ENCODE measurements at places on chromosomes 4 and X. TPM values are rescaled to one million over a fixed set of nuclear protein-coding genes. Genes with fewer than 3 reads are reported as not detected.

DNA sequence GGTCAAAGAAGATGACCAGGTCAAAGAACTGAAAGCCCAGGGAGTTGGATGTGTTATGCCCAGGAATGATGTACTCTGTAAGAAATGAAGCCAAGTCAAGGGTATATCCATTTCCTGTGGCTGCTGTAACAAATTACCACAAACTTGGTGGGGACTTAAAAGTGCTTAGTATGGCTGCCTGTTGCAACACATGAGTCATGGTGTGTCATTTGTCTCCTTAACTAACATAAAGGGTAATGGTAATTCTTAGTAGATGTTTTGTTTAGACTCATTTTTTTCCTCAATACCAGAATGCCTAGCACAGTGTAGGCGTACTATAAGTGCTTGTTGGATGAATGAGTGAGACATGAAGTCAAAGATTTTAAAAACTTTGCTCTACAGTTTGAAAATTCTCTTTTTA lies 45.7 kb downstream of the SYTL5 start:
- no peak overlapping the region for H3K27ac ChIP-seq
- no peaks in the 10 kb centered on the region for H3K27me3 ChIP-seq
- DNase-seq = no peak
- H3K4me1 ChIP-seq = no peaks in the 10 kb centered on the region
- no peaks in the 10 kb centered on the region for H3K36me3 ChIP-seq
- no peak overlapping the region for H3K4me3 ChIP-seq

- no peak overlapping the region for H3K4me3 ChIP-seq
- no peak overlapping the region for H3K27ac ChIP-seq
- no peaks in the 10 kb centered on the region for H3K36me3 ChIP-seq
- H3K27me3 ChIP-seq = no peaks in the 10 kb centered on the region
- no peaks in the 10 kb centered on the region for H3K4me1 ChIP-seq
Observed at GRCh38 chr4:169567916-169568315, 44.5 kb downstream of the NEK1 start.

GRCh38 chrX:151983186-151983585 lies 8.7 kb upstream of the GABRE start:
- no peak for DNase-seq
- H3K27ac ChIP-seq = no peak overlapping the region
- no peaks in the 10 kb centered on the region for H3K4me1 ChIP-seq
- H3K36me3 ChIP-seq = no peaks in the 10 kb centered on the region
- no peaks in the 10 kb centered on the region for H3K27me3 ChIP-seq
- H3K4me3 ChIP-seq = no peak overlapping the region

- no peak for DNase-seq
- no peak overlapping the region for H3K4me3 ChIP-seq
- no peak overlapping the region for H3K27ac ChIP-seq
- no peaks in the 10 kb centered on the region for H3K4me1 ChIP-seq
- no peaks in the 10 kb centered on the region for H3K36me3 ChIP-seq
Observed at GRCh38 chr4:41540687-41541086, 2.7 kb downstream of the LIMCH1 start.

GRCh38 chr4:185656467-185656931 lies 121.2 kb upstream of the PDLIM3 start:
- H3K27ac ChIP-seq = no peak overlapping the region
- no peaks in the 10 kb centered on the region for H3K27me3 ChIP-seq
- H3K36me3 ChIP-seq = no peaks in the 10 kb centered on the region

GRCh38 chr4:151206241-151207005 lies 70.5 kb upstream of the PRSS48 start:
- no peak overlapping the region for H3K4me3 ChIP-seq
- H3K27me3 ChIP-seq = no peaks in the 10 kb centered on the region
- DNase-seq = no peak
- H3K36me3 ChIP-seq = no peaks in the 10 kb centered on the region
- H3K4me1 ChIP-seq = no peaks in the 10 kb centered on the region
- H3K27ac ChIP-seq = no peak overlapping the region

GRCh38 chrX:18666614-18667013 lies 5.3 kb downstream of the RS1 start:
- H3K36me3 ChIP-seq = no peaks in the 10 kb centered on the region
- H3K4me3 ChIP-seq = no peak overlapping the region
- no peaks in the 10 kb centered on the region for H3K4me1 ChIP-seq
- H3K27me3 ChIP-seq = no peaks in the 10 kb centered on the region
- DNase-seq = no peak

- H3K36me3 ChIP-seq = no peaks in the 10 kb centered on the region
- H3K4me1 ChIP-seq = peaks cover 13% of the 10 kb centered on the region
- no peaks in the 10 kb centered on the region for H3K27me3 ChIP-seq
- no peak overlapping the region for H3K4me3 ChIP-seq
- DNase-seq = no peak
- H3K27ac ChIP-seq = no peak overlapping the region
Observed at GRCh38 chr4:38149472-38149996, 189.3 kb downstream of the PTTG2 start.

DNA sequence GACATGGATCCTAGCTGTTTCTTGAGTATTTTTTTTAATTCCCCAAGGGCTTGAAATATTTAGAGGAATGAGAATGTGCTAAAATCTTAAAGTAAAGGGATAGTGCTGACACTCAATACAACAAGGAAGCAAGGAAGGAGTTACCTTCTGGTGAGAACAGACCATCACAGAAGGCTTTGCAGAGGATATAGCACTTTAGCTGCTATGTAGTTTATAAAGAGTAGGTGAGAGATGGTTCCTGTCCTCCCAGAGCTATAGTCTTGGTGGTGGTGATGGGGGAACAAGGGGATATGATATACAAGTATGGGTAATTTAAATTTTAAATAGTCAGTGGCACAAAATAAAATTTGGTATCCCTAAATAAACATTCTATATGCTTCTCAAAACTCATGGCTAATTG lies 47.6 kb downstream of the MTHFD2L start:
- H3K4me1 ChIP-seq = no peaks in the 10 kb centered on the region
- no peak overlapping the region for H3K27ac ChIP-seq
- H3K36me3 ChIP-seq = no peaks in the 10 kb centered on the region
- DNase-seq = no peak
- no peak overlapping the region for H3K4me3 ChIP-seq
- no peaks in the 10 kb centered on the region for H3K27me3 ChIP-seq

- no peaks in the 10 kb centered on the region for H3K27me3 ChIP-seq
- H3K4me1 ChIP-seq = no peaks in the 10 kb centered on the region
- H3K36me3 ChIP-seq = no peaks in the 10 kb centered on the region
- no peak overlapping the region for H3K4me3 ChIP-seq
- no peak overlapping the region for H3K27ac ChIP-seq
Observed at GRCh38 chr4:28151314-28151713, 1290.7 kb downstream of the STIM2 start.

- H3K27me3 ChIP-seq = no peaks in the 10 kb centered on the region
- H3K36me3 ChIP-seq = no peaks in the 10 kb centered on the region
- no peak overlapping the region for H3K4me3 ChIP-seq
Observed at GRCh38 chrX:40392599-40392998, 188.2 kb upstream of the ATP6AP2 start.

DNA sequence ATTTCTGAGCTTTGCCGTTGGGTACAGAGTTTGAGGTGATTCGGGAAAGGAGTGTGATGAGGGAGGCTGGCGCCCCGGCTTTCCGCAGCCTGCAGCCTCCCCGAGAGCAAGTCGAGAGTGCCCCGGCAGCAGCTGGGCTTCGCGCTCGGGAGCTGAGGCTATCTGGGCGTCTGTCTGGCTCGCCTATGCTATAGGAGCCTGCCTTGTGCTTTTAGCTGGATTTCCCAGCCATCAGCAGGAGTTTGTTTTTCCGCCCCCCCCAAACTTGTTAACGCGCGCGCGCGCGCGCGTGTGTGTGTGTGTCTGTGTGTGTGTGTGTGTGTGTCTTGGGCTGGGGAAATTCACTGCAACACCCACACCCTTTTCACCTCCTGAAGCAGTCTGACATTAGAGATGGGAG lies 765 bp upstream of the DGKK start:
- H3K4me1 ChIP-seq = no peaks in the 10 kb centered on the region
- no peak overlapping the region for H3K27ac ChIP-seq
- DNase-seq = no peak

DNA sequence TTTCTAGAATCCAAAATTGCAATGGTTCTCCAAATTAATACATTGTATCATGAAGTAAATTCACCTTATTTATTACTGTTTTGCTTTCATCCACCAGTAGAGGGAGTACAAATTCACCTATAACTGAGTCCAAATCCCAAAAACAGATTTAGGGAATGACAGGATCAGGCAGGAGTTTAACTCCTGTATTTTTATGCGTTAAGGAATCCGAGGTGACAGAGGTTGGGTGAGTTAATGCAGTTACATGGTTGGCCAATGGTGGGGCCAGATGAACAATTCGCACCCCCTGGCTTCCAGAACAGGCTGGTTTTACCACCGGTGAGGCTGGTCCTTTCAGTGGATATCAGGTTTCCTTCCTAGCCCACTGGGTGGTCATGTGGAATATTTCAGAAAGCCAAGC lies 82.4 kb downstream of the MTNR1A start:
- H3K27ac ChIP-seq = no peak overlapping the region
- no peaks in the 10 kb centered on the region for H3K4me1 ChIP-seq
- no peak overlapping the region for H3K4me3 ChIP-seq
- no peaks in the 10 kb centered on the region for H3K27me3 ChIP-seq
- H3K36me3 ChIP-seq = no peaks in the 10 kb centered on the region

- no peaks in the 10 kb centered on the region for H3K36me3 ChIP-seq
- DNase-seq = no peak
- no peak overlapping the region for H3K4me3 ChIP-seq
- H3K4me1 ChIP-seq = peaks cover 8% of the 10 kb centered on the region
- H3K27me3 ChIP-seq = no peaks in the 10 kb centered on the region
Observed at GRCh38 chr4:54067166-54067565, 2.8 kb upstream of the CHIC2 start.

DNA sequence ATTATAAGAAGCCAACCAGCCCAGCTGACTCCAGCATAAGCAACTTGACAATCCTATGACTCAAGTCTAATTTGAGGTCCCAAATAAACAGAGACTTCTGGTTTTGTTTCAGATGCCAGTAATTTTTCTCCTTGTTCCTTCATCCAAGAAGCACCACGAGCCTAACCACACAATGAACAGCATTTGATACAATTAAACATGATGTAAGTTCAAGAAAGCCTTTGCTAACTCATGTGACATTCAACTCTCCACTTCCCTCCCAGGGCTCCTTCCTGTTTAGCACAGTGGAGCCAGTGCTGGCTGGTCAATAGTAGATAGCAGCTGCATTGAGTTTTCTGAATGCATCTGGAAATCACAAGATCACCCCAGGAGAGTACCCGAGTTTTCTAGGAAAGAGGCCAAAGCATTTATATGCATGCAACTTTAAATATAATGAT lies 206.3 kb downstream of the ARHGAP24 start:
- H3K27me3 ChIP-seq = no peaks in the 10 kb centered on the region
- H3K27ac ChIP-seq = no peak overlapping the region
- no peak overlapping the region for H3K4me3 ChIP-seq
- H3K4me1 ChIP-seq = no peaks in the 10 kb centered on the region

GRCh38 chr4:119261986-119262385 lies 49.5 kb downstream of the USP53 start:
- H3K4me1 ChIP-seq = no peaks in the 10 kb centered on the region
- no peak overlapping the region for H3K27ac ChIP-seq
- H3K36me3 ChIP-seq = peaks cover under 1% of the 10 kb centered on the region
- no peak for DNase-seq
- H3K27me3 ChIP-seq = no peaks in the 10 kb centered on the region

GRCh38 chr4:18435781-18436180 lies 414.2 kb upstream of the LCORL start:
- no peaks in the 10 kb centered on the region for H3K4me1 ChIP-seq
- no peak overlapping the region for H3K27ac ChIP-seq
- no peaks in the 10 kb centered on the region for H3K27me3 ChIP-seq

DNA sequence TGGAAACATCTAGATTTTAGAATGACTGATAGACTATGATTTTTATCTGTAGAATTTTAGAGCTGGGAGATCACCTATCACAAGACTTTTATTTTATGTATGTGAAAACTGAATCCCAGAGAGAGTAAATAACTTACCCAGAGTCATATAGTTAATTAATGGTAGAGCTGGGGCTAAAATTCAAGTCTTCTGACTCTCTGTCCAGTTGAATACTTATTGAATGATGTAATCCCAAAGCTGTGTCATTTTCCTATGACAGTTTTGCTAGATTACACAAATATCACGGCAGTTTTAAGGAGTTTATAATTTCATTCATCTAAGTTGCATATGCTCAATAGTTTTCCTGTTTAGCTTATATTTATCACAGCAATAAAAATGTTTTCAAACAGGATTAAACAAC lies 6.7 kb downstream of the NRK start:
- DNase-seq = no peak
- no peak overlapping the region for H3K27ac ChIP-seq
- no peak overlapping the region for H3K4me3 ChIP-seq
- no peaks in the 10 kb centered on the region for H3K27me3 ChIP-seq
- no peaks in the 10 kb centered on the region for H3K36me3 ChIP-seq
- no peaks in the 10 kb centered on the region for H3K4me1 ChIP-seq

GRCh38 chr4:45082101-45082500 lies 355.7 kb upstream of the GNPDA2 start:
- no peak for DNase-seq
- no peaks in the 10 kb centered on the region for H3K36me3 ChIP-seq
- H3K27ac ChIP-seq = no peak overlapping the region
- no peaks in the 10 kb centered on the region for H3K4me1 ChIP-seq

DNA sequence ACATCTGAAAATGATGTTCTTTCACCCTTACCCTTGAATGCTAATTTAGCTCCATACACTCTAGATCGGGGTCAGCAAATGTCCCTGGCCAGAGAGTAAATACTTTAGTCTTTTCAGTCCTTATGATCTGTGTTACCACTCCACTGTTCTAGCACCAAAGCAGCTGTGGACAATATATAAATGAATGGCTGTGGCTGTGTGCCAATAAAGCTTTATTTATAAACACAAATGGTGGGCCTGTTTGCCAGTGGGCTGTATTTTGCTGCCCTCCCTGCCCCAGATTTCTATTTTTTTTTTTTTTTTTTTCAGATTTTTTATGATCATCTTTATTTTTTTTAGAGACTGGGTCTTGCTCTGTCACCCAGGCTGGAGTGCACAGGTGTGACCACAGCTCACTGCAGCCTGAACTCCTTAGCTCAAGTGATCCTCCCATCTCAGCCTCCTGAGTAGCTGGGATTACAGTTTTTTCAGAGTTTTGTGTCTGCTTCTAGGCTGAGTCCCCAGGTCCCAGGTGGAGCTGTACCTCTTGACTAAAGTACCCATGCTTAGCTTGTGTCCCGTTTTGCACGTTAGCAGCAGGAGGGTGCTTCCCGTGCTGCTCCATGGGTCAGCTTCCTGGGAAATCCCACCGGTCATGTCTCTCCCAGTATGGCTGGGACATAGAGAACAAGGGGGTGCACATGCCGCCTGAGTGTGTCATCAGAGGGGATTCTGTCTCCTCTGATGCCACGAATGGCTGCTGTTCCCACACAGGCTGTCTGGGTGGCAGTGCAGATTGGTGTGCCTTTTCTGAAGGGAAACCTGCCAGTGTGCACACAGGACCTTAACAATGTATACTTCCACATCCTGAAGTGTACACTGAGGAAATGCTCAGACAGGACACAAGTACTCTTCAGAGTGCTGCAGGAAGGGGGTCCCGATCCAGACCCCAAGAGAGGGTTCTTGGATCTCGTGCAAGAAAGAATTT lies 16.0 kb upstream of the GRPEL1 start:
- H3K4me1 ChIP-seq = no peaks in the 10 kb centered on the region
- H3K36me3 ChIP-seq = no peaks in the 10 kb centered on the region
- no peak overlapping the region for H3K27ac ChIP-seq
- H3K27me3 ChIP-seq = peaks cover 30% of the 10 kb centered on the region
- no peak overlapping the region for H3K4me3 ChIP-seq

- H3K36me3 ChIP-seq = no peaks in the 10 kb centered on the region
- H3K4me3 ChIP-seq = no peak overlapping the region
- peaks cover 7% of the 10 kb centered on the region for H3K27me3 ChIP-seq
- H3K4me1 ChIP-seq = no peaks in the 10 kb centered on the region
- no peak for DNase-seq
Observed at GRCh38 chr4:176187624-176188023, 7.8 kb downstream of the SPATA4 start.

Gene ZGRF1
- total RNA-seq = 11.7 TPM

Gene AREG
- 63.8 TPM for total RNA-seq

Gene S100G
- total RNA-seq = not detected

Gene GPR50
- not detected for total RNA-seq

Gene GJB1
- not detected for total RNA-seq

Gene LEF1
- total RNA-seq = 438 TPM

Data from CD4-positive, alpha-beta T cell (primary cell).